ENCODE measurements at places on chromosomes 4 and X.

DNA sequence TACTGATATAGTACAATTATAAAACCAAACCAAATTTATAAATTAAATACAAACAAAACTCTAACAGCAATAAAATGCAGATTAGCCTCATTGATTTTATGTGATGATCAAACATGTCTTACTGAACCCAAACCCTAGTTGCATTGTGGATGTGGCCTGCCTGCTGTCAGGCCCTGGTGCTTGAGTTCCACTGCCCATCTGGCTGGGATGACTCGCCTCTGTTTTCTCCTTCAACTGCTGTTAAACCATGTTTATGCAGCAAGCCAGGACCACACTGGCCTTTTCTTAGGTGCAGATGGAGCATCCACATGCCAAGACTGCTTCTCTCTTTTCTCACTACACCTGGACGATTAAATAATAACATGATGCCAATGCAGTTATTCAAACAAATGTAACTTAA lies 22.6 kb downstream of the NAP1L5 start:
- H3K36me3 ChIP-seq: peaks cover 64% of the 10 kb centered on the region
- no peak for DNase-seq
- H3K4me3 ChIP-seq: no peak overlapping the region
- H3K27ac ChIP-seq: no peak overlapping the region
- no peaks in the 10 kb centered on the region for H3K27me3 ChIP-seq

DNA sequence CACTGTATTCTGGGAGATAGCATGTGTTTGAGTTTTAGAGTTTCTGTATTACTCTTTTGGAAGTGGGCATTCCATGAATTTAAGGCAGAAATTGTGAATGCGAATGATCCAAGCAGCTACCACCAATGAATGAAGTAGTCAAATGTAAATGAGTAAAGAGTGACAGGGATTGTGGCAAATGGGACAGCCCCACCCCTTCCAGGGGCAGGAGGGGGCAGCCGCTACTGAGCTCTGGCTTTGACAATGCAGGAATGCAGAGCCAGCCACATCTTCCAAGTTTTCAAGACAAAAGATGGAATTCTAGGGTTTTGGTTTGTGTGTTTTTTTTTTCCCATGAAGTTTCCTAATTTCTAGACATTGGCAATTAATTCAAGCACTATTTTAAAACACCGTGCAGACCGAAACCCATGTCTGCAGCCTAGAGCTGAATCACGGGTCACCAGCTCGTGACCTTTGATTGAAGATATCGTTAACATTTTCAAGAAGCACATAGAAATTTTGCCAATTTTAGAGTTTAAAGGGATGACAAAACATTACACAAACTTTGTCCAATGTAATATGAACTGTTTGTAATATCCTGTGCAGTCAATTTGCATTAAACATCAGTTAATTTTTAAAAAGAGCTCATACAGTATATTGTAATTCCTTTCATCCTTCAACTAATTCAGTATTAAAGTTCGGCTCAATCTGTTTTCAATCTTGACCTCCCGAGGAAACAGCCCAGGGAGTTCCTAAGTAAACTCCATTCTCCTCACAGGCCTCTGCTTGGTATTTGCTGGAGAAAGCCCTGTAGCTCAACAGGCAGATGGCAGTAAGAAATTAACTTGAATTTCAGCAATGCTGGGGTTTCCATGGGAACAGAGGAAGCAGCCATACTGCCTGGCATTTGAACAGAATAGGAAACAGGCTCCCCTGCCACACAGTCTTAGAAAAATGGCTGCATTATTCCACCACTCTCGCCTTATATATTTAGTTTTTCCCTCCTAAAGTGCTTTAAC lies 83.4 kb downstream of the UCHL1 start:
- H3K4me1 ChIP-seq: no peaks in the 10 kb centered on the region
- no peaks in the 10 kb centered on the region for H3K36me3 ChIP-seq
- H3K27me3 ChIP-seq: no peaks in the 10 kb centered on the region
- DNase-seq: no peak
- no peak overlapping the region for H3K4me3 ChIP-seq

DNA sequence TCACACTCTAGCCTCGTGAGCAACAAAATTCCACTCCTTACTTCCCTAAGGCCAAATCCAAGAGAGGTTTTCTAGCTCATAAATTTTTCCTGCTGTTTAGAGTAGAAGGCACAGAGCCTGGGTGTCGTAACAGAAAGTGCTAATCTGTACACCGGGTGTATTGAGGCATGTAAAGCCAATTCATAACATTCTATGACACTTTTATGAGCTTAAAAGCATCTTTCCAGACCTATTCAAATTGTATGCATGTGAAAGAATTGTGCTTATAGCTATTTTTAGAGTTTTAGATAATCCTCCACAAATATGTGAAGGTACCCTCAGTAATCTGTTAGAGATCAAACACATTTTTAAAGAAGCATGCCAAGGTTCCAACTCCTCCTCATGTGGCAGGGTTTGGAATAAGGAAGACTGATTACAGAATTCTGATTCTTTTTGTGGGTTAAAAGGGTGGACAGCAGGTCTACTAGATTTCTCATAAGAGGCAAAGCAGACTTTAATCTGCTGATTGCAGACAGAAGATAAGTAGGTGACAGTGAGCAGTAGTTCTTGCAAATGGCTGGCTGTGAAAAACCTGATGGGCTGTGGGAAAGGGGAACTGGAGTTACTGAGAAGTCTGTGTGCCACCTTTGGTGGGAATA lies 25.5 kb upstream of the LRCH2 start:
- H3K27me3 ChIP-seq: no peaks in the 10 kb centered on the region
- H3K4me3 ChIP-seq: no peak overlapping the region
- no peak overlapping the region for H3K27ac ChIP-seq
- no peaks in the 10 kb centered on the region for H3K4me1 ChIP-seq
- no peak for DNase-seq

DNA sequence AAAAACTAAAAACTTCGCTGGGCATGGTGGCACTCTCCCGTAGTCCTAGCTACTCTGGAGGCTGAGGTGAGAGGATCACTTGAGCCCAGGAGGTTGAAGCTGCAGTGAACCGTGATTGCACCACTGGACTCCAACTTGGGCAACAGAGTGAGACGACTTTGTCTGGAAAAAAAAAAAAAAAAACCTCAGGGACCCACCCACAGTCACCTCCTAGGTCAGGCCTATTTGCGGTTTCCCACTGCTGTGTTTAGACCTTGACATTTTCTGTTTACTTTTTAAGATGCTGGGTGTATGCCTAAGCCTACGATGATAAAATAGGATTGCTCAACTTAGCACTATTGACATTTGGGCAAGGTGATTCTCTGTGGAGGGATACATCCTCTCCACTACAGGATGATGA lies 197.4 kb upstream of the TBL1X start:
- H3K27ac ChIP-seq: no peak overlapping the region
- H3K36me3 ChIP-seq: no peaks in the 10 kb centered on the region
- no peaks in the 10 kb centered on the region for H3K4me1 ChIP-seq
- no peak overlapping the region for H3K4me3 ChIP-seq

GRCh38 chr4:145216535-145216934 lies 36.1 kb upstream of the OTUD4 start:
- H3K4me1 ChIP-seq: no peaks in the 10 kb centered on the region
- no peaks in the 10 kb centered on the region for H3K27me3 ChIP-seq
- no peak overlapping the region for H3K4me3 ChIP-seq
- no peaks in the 10 kb centered on the region for H3K36me3 ChIP-seq

DNA sequence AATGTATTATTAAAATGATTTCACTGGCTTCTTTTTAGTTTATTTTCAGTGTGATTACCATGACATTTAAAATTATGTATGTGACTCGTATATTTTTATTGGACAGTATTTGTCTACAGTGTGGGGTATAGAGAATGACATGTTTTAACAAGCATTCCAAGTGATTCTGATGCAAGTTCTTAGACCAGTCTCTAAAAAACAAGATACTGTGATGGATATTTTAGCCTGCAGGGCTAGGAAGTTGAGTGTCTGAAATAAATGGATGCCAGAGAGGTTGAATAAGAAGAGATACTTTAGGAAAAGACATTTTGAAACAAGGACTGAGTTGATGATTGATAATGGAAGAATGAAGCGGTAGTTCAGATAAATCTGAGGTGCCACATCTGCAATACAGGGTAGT lies 3.5 kb upstream of the MAD2L1 start:
- peaks cover 21% of the 10 kb centered on the region for H3K4me1 ChIP-seq
- no peaks in the 10 kb centered on the region for H3K36me3 ChIP-seq
- H3K27ac ChIP-seq: no peak overlapping the region
- no peak overlapping the region for H3K4me3 ChIP-seq
- no peak for DNase-seq

DNA sequence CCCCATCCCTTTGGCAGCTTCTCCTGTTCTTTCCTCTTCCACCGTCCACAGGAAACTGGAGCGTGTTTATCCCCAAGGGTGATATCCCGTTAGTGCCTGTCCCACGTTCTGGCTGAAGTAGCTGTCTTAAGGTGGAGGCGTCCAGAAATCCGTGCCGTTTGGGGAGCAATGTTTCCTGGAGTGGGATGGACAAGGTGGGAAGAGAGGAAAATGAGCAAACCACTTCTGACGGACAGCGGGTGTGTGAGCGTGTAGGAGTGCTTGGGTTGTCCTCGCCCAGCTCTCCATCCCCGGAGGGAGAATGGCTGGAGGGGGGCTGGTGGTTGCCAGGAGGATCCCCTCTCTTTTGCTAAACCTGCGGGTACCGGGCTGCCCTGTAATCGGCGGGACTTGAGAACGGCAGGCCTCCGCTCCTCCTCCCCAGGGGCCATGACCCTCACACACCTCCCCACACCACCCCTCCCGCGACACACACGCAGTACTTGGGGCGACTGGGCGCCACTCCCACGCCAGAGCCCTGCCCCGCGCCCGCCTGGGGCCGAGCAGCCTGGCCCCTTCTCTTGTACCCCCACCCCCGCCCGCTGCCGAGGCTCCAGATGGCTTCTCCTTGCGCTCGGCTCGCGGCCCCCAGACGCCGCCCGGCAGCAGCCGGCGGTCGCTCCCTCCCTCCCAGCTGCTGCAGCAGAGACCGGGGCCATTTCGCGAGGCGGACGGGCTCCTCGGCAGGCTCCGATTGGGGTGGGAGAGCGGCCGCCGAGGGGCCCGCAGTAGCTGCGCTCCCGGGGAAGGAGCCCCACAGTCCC lies 13.9 kb upstream of the PRDM8 start:
- peak overlapping the region; percentile 55 for H3K27ac ChIP-seq
- H3K36me3 ChIP-seq: no peaks in the 10 kb centered on the region
- DNase-seq: peak; percentile 53
- H3K4me3 ChIP-seq: peak overlapping the region; percentile 61

- DNase-seq: no peak
- no peaks in the 10 kb centered on the region for H3K4me1 ChIP-seq
- H3K36me3 ChIP-seq: no peaks in the 10 kb centered on the region
- H3K4me3 ChIP-seq: no peak overlapping the region
- no peak overlapping the region for H3K27ac ChIP-seq
- H3K27me3 ChIP-seq: no peaks in the 10 kb centered on the region
Measured at GRCh38 chr4:136939781-136940180, 592.5 kb downstream of the PCDH18 start.

GRCh38 chrX:78886550-78886949 lies 58.6 kb upstream of the P2RY10 start:
- no peaks in the 10 kb centered on the region for H3K36me3 ChIP-seq
- no peak overlapping the region for H3K27ac ChIP-seq
- H3K27me3 ChIP-seq: no peaks in the 10 kb centered on the region
- no peak for DNase-seq

DNA sequence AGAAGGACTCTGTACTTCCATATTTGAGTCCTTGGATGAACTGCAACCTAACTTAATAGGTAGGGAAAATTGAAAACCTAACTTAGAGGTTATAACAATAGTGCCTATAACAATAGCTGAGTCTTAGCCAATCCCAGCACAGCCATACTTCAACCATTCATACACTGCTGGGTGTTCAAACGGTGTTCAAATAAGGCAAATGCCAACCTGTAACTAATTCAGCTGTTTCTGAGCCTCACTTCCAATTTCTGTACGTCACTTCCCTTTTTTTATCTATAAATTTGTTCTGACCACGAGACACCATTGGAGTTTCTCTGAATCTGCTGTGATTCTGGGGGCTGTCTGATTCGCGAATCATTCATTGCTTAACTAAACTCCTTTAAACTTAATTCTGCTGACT lies 9.6 kb upstream of the GRSF1 start:
- H3K27ac ChIP-seq: no peak overlapping the region
- no peaks in the 10 kb centered on the region for H3K36me3 ChIP-seq
